ENCODE measurements at places on chromosomes 6 and 20.

DNA sequence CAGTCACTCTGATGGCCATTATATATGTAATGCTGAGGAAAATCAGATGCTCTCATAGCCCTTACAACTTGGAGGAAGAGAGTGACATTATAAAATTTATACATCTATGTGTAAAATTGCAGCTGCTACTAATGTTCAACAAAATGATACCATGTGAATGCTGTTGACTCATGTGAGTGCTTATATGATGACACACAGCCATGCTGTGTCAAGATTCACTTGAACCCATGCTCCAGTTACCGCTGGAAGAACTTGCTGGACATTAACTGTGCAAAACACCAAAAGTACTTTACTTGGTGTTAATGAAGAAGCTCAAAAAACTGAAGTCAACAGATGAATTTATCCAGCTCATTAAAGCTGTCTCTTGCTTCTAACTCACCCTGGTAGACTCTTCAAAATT lies 318.9 kb upstream of the PLCB4 start:
- no peak for DNase-seq

- DNase-seq: no peak
These were observed 107.9 kb upstream of the MAP3K7 start for GRCh38 chr6:90694802-90695201.

DNA sequence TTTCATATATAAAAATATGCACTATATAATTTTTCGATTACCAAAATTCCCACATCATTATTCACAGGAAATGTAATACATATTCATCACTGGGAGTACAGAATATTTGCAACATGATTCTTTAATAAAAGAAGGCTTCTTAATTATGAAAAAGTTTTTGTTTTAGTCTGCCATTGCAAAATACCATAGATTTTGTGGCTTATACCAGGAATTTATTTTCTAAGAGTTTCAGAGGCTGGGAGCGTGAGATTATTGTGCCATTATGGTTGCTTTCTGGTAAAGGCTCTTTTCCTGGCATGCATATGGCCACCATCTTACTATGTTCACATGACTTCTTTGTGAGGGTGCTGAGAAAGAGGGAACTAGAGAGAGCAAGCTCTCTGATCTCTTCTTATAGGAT lies 306.9 kb upstream of the ADGRB3 start:
- no peak for DNase-seq

DNA sequence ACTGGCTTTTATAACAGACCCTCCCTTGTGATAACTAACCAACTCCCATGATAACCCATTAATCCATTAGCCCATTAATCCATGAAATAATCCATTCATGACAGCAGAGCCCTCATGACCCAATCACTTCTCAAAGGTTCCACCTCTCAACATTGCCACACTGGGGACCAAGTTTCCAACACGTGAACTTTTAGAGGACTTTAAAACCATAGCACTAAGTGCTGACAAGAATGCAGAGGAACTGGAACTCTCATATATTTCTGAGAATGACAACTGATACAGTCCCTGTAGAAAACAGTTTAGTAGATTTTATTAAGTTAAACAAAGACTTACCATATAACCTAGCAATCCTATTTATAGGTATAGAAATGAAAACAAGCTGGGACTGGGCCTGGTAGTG lies 11.4 kb upstream of the FAM50B start:
- DNase-seq: no peak

- no peak for DNase-seq
These were observed 22.7 kb downstream of the ZDHHC14 start for GRCh38 chr6:157403686-157404051.

- DNase-seq: no peak
These were observed 66.6 kb downstream of the PHACTR3 start for GRCh38 chr20:59670786-59671492.

DNA sequence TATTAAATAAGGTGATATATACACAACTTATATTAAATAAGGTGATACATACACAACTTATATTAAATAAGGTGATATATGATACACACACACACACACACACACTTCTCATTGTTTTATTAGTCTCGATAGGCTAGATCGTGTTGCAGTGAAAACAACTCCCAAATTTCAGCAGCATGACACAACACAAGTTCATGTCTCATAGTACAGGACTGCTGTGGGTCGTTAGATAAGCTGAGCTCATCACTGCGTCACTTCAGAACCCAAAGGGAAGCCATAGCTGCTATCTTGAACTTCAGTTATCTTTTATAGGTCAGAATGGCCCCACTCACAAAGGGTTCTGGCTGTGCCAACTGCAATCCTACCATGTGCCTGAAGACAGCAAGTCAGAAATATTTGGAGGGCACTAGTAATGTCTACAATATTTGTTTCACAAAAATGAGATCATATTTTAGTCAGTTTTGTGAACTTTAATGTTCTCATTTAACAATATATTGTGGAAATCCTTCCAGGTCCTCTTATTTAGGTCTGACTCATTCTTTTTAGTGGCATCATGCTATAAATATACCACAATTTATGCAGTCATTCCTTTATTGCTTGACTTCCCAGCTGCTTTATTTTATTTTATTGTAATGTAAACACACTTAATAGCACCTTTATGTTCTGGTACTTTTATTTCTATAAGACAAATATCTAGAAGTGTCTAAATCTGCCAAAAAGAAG lies 290.2 kb downstream of the PHACTR1 start:
- no peak for DNase-seq

GRCh38 chr20:2396241-2396814 lies 15.6 kb downstream of the TGM6 start:
- no peak for DNase-seq

- no peak for DNase-seq
These were observed 376.1 kb upstream of the OPRM1 start for GRCh38 chr6:153662982-153663381.

DNA sequence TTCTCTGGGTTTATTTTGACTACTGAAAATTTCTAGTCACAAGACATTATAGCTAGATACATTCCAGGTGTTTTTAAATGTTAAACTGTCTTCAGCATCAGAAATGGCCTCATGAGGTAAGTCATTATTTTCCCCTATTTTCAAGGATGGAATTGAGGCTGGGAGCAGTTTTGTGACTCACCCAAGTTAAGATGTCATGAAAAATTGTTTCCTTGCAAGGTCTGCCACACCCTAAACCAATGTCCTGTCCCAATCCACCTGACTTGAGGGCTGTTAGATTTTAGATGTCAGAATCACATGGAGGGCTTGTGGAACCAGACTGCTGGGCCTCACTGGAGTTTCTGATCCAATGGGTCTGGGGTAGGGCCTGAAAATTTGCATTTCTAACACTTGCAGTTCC lies 16.9 kb downstream of the SLC22A3 start:
- no peak for DNase-seq

GRCh38 chr6:150214310-150214709 lies 71.5 kb downstream of the PPP1R14C start:
- DNase-seq: no peak

DNA sequence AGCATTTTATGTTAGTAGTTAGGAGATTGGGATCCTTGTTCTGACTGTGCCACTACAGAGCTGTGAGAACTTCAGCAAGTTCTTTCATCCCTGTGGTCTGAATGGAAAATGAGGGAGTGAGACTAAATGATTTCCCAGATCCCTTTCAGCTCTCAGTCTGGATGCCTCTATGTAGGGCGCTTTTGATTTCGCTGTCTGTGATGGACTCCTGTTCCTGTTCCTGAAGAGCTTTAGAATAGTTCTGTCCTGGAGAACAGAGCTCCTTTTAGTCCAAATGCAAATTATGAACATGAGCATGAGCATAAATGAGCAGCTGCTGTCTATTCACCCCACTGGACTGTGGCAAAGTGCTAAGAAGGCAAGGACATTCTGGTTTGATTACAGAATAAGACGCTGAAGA lies 61.4 kb upstream of the NT5E start:
- DNase-seq: peak; percentile 11

DNA sequence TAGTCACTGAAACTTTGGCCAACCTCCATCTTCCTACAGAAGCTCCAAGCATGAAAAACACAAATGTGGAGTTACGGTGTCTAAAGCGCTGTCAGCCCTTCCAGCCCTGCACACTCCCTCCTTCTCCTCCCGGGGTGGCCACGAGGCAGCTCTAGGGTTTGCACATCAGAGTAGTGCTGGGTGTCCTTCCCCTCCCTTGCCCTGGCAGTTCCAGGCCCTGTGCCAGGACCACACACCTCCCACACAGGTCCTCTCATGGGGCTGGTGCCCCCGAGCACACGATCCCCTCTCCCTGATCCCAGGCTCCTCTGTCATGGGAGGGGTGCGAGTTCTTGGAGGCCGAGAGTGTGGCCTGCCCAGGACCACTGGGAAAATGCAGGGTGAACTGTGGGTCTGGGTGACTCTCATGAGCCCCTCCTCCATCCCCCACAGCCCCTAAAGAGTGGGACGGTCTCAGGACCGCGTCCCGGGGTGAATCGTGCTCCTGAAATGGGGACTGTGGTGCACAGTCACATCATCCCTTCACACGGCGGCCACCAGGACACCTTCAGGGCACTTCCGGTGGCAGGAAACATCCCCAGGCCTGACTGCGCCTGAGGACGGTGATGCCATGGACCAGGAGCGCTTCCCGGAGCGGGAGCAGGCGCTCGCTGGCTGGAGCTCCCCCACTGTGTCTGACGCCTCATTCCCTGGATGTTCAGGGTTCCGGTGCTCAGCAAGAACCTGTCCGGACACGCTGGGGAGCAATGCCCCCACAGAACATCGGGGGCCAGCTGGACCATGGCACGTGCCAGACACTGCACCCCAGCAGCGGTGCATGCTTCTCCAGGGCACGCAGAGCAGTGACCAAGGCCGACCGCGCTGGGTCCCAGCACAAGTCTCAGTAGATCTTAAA lies 42.8 kb upstream of the SLCO4A1 start:
- DNase-seq: no peak

DNA sequence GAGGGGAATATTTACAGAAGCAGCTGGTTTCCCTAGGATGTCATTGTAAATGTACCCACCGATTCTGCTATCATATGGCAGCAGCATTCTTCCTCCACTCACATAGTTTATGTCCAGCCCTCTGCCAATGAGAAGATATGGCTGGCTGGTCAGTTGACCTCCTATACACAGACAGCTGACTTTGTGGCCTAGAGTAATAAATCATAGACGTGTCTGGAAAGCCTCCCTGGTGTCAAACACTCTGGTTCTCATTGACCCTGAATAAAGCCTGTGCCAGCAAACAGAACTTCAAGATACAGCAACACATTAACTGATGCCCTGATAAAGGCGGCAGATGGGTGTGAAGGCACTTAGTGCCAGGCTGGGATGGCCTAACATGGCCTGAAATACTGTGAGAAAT lies 52.6 kb downstream of the GPR63 start:
- DNase-seq: no peak

DNA sequence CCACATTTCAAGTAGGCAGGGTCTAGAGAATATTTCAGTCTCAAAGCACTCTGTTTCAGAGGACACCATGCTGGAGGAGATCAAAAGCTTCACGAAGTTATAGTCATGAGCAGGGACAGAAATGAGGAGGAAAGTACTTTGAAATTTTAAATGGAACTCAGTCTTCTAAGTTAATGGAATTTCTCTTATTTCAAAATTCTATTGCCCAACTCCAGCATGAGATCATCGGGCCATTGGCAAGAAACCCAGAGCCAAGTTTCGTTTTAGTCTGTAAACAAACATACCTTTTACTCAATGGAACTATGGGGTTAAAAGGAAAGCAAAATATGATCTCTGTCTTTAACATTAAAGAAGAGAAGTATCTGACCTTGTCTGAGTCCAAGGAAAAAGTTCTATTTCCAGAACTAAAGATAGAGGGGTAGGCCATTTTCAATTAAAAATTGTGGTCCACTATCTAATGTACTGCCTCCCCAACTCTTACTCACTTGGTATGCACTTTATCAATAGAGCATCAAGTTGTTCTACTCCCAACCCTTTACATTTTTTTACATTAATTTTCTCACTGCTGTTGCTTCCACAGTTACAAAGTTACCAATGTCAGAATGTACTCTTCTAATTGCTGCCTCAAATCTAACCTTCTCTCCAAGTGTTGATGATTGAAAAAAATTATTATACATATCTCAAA lies 235.3 kb upstream of the NRSN1 start:
- no peak for DNase-seq

DNA sequence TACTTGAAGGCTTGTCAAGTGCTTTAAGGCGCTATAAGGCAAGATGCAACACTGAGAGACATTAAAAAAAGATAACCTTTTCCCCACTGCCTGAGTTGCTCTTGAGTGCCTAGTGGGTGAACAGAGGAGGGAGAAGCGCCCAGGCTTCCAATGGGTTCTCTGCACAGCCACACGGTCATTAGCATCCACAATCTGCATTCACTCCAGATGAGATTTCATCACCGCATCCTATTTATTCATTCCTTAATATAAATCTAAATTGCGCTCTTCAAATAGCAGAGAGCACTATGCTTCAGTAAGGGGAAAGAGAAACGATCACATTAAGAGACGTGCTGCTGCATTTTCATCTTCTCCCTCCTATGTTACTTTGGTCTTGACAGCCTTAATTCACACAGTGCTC lies 219.2 kb downstream of the ATXN1 start:
- no peak for DNase-seq

- DNase-seq: no peak
These were observed 802.4 kb downstream of the TFAP2A start for GRCh38 chr6:9612489-9612888.

DNA sequence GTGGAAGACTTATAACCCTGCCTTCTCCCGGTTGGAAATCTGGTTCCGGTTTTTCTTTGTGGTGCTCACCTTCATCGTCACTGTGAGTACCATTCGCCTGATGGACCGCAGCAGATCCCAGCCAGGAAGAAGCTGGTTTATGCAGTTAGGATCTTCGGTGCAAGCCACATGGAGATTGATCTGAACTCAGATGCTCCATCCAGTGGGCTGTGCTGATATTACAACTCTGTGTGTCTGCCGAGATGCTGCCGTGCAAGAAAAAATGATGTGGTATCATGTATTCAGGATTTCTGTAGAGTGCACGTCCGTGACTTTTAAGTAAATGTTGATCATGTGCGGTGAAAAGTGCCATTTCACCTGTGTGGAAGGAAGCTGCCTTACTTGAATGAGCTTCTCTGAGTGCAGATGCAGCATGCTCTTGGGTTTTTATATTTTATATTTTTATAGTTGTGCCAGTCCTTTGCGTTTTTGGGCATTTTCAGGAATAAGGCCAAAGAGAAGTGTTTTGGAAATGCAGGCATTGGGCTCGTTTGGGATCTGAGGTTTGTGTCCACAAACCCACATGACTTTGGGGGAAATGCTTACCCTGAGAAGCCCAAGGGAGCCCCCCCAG lies 39.2 kb downstream of the DYNLT1 start:
- peak; percentile 72 for DNase-seq

- no peak for DNase-seq
These were observed 40.9 kb downstream of the PDYN start for GRCh38 chr20:1952737-1953530.

All from spinal cord (tissue), 10 donors.